Heart right ventricle (tissue), 16 donors: ENCODE measurements at places on chromosomes 3 and 15. TPM values are rescaled to one million over a fixed set of nuclear protein-coding genes. Genes with fewer than 3 reads are reported as not detected.

DNA sequence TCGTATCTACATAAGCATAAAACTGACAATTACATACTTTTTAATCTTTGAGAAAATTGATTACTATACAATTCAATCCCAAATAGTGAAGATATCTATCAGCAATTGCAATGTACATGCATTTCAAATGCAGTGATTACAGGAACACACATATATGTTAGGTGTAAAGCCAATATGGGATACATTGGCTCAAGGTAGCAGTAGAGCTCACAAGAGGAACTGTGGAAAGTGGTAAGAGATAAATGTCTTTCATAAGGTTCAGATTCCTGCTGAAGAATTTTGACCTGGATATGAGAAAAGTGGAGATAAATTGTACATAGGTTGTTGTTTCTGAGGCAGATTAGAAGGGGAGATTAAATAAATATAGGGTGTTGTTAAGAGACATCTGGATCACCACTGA is 1280.5 kb downstream of the OTOL1 start:
- no peak for DNase-seq

IL12A gene
- total RNA-seq: 2.3 TPM

- peak; percentile 66 for DNase-seq
These were observed 40.5 kb upstream of the SMAD6 start for GRCh38 chr15:66661432-66662096.

ANKRD28 gene
- 28.6 TPM for total RNA-seq

GALNT15 gene
- 1.6 TPM for total RNA-seq

GRCh38 chr3:148026009-148026588 is 616.9 kb downstream of the ZIC1 start:
- no peak for DNase-seq

DNA sequence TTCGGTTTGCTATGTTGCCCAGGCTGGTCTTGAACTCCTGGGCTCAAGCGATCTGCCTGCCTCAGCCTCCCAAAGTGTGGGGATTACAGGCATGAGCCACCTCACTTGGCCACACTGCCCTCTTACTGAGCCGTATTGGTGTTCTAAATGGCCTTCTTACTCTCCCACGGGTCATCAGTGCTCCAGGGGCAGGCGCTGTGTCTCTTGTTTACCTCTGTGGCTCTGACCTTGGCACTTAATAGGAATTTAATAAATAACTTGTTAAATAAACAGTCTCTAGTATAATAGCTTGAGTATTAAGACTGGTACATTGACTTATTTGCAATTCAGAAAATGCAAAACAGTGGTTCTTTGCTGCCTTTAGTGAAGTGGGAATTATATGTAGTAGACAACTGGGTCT is 13.7 kb downstream of the FLNB start:
- no peak for DNase-seq

DNA sequence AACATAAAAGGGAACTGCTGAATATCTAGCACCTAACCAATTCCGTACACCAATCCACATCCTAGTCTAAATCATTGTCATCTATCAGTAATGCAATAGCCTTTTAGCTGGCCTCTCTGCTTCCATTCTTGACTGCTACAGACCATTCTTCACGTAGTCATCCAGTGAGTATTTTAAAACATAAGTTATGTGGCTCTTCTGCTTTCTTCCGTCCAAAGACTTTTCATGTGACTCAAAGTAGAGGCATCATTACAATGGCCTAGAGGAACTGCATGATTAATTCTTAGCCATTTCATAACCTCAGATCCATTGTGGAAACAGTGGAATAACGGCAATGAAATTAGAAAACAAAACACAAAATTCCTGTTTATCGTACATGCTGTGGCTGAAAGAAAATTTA is 88.9 kb upstream of the CBLB start:
- no peak for DNase-seq

COL6A5 gene
- not detected for total RNA-seq

DNA sequence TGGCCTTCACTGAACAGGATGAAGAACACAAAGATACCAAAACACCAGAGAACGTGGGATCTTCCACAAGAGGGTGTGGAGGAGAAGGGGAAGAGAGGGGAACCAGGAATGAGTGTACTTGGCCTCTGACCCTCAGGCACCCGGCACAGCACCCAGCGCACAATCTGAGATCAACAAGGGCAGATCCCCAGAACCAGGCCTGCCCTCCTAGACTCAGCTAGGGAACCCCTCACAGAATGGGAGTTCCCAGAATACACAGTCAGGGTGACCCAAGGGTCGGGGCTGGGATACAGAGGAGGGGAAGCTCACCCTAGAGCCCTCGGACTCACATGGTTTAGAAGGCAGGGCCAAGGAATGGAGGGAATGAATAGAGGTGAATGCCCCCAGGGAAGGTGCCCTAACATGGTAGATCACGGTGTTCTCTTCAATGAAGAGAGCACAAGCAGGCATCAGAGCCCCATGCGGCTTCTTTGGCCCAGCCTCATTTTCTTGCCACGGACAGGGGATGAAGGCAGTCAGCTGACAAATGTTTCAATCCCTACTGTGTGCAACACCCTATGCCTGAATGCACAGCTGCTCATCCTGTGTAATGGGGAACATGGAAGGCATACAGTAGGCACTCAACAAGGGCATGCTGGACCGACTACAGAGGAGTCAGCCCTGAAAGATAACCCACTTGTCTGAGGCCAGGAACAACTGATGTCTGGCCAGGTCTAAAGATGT is 13.1 kb downstream of the BMF start:
- DNase-seq: no peak

- DNase-seq: no peak
These were observed 694.1 kb downstream of the AGBL1 start for GRCh38 chr15:86773736-86774135.

- DNase-seq: no peak
These were observed 106.8 kb upstream of the SLC6A11 start for GRCh38 chr3:10709110-10709781.

GRCh38 chr15:62124973-62125303 is 40.1 kb downstream of the C2CD4B start:
- no peak for DNase-seq

DNA sequence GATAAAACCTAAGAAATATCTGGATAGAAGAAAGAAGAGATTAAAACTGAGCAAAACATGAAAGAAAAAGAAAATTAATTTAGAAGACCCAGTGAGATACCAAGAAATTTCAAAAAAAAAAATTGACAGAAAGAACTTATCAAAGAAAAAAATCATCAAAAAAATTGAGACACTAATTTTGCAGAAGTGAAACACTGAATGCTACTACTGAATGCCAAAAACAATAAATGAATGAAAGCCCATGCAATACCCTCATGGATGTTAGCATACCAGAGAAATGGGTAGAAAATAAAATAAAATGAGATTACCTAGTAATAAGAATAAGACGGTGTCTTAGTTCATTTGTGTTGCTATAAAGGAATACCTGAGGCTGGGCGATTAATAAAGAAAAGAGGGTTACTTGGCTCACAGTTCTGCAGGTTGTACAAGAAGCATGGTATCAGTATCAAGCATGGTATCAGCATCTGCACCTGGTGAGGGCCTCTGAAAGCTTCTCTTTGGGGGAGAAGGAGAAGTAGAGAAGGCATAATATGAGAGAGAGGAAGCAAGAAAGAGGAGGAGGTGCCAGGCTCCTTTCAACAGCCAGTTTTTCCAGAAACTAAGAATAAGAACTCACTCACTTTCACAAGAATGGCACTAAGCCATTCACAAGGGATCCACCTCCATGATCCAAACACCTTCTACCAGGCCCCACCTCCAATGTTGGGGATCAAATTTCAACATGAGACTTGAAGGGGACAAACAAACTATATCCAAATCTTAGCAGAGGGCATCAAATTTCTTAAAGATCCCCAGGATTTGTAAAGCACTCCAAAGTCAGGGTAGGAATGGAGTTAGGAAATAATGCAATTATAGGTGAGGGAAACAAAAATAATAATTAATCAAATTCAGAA is 73.2 kb downstream of the BTLA start:
- no peak for DNase-seq

DNA sequence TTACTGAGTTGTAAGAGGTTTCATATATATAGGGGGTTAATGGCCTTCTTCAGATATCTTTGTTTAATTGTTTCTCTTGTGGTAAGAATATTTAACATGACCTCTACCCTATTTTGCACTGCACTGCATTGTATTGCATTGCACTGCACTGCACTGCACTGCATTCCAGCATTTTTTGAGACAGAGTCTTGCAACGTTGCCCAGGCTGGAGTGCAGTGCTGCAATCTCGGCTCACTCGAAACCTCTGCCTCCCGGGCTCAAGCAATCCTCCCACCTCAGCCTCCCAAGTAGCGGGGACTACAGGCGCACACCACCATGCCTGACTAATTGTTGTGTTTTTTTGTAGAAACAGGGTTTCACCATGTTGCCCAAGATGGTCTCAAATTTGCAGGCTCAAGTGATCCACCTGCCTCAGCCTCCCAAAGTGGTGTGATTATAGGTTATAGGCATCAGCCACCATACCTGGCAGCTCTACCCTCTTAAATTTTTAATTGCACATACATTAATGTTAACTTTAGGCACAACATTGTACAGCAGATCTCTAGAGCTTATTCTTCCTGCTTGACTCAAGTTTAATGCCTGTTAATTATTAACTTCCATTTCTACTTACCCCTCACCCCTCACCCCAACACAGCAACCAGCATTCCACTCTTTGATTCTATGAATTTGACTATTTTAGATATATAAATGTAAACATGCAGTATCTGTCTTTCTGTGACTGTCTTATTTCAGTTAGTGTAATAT is 38.4 kb downstream of the NEDD4 start:
- DNase-seq: no peak
